ENCODE measurements at places on chromosomes 2 and 18. TPM values are rescaled to one million over a fixed set of nuclear protein-coding genes. Genes with fewer than 3 reads are reported as not detected.

The REG3A gene
- not detected for total RNA-seq

The SRD5A2 gene
- not detected for total RNA-seq

The C18orf54 gene
- total RNA-seq = 3.1 TPM

The NDUFB3 gene
- 100 TPM for total RNA-seq

The HOXD13 gene
- total RNA-seq = 1.5 TPM

The TMEM178A gene
- 1.0 TPM for total RNA-seq

The GORASP2 gene
- 71.2 TPM for total RNA-seq

The MC2R gene
- not detected for total RNA-seq
